AG04449 (cell line): ENCODE measurements at places on chromosomes 4 and X.

GRCh38 chr4:159035570-159035969 is 67.3 kb upstream of the RAPGEF2 start:
- no peak for DNase-seq

DNA sequence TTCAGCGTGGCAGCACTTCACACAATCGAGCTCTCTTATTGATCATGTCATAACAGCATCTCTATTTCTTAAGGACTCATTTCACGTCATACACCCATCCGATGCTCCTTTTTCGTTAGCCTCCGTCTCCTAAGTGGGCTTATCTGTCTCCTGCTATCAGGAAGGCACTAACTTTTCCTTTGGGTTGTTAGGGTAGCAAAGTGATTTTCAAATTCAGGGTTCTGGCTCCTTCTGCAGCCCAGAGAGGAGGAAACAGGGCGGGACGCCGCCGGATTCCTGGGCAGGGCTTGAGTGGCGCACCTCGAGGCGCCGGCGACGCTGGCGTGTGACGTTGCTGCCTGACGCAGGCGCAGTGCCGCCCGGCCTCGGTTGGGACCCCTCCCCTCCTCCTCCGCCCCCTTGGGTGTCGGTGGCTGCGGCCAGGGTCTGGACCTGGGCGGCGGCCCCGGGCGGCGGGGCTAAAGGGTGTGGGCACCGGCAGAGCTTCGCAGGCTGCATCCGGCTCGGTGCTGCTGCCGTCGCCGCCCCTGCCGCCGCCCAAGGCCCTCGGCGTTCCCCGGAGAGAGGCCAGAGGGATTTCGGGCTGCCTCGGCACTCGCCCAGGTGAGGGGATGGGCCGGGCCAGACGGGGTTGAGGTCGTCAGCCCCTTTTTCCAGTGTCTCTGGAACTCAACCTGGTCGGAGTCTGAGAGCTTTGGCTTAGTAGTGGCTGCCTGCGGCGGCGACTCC is at the start of gene BLTP1:
Gene BLTP1 (plus strand): TSS at position 350 of the 729 bp plus-strand sequence. CDS start 18,317 bp downstream, outside the sequence.
- DNase-seq = no peak

DNA sequence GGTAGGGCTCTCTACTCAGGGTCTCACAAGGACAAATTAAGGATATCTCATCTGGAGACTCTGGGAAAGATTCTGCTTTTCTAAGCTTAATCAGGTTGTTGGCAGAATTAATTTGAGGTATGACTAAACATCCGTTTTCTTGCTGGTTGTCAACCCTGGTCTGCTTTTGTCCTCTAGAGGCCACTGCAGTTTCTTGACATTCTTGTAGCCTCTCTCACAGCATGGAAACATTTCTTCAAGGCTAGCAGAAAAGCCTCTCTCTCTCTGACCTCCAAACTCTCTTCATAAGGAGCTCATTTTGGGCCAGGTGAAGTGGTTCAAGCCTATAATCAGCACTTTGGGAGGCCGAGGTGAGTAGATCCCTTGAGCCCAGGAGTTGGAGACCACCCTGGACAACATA is 749.5 kb upstream of the PCDH7 start:
- DNase-seq = no peak

DNA sequence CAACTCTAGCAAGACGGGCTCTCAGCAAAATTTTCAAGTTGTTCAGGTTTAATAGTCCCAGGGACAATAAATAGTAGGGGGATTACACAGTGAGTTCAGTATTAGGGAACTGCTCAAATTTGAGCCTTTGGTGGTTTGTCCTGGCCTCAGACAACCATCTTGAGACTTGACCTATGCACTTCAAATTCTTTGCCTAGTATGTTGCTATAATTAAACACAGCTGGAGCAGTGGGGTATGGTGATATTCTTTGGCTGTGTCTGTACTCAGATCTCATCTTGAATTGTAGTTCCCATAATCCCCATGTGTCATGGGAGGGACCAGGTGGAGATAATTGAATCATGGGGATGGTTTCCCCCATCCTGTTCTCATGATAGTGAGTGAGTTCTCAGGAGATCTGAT is 43.3 kb upstream of the TEX13A start:
- no peak for DNase-seq

- DNase-seq = no peak
Measured at GRCh38 chr4:152468408-152468807, 67.5 kb downstream of the FBXW7 start.

GRCh38 chr4:112765317-112765974 is 128.5 kb downstream of the LARP7 start:
- no peak for DNase-seq

- no peak for DNase-seq
Measured at GRCh38 chr4:121266982-121267381, 102.9 kb upstream of the TNIP3 start.

DNA sequence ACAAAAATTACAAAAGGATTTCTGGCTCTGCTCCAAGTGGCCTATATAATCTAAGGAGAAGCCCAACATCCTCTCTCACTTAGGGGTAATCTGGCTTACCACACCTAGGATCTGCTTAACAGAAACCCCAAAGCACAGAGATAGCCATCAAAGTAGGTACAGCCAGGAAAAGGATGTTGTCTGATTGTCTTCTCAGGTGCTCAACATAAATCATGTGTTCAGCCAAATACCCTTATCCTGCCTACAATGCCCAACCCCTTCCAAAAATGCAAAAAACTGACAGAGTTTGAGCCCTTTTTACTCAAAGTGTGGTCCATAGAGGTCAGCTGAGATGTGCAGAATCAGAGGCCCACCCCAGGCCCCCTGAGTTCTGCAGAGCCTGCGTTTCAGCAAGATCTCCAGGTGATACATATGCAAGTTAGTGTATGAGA is 53.9 kb downstream of the PPM1K start:
- DNase-seq = no peak

DNA sequence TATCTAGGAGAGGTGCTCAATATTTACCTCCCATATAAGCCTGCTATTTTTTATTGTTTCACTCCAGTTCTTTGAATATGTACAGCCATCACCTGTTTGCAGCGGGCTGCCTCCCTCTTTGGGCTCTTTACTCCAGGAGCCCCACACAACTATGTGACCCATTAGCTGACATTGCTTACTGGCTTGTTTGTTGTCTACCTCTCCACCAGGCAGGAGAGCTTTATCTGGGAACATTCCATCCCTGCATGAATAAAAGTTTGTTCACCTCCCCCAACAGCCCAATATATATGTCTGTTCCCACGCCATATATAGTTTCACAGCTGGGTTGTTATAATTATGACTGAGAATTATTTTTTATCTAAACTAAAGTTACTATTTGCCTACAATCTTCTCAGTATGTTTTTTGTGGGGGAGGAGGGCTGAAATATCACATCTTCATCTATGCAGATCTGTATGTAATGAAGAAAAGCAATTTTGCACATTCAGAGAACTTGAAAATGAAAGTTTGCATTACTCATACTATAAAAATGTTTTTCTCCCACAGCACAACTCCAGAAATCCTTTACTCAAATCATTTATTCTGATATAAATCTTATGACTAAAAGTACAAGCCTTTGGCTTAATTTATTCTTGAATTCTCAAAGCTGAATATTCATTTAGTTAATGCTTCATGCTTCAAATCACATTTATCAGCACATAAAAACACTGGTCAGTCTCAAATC is 61.2 kb upstream of the DAPP1 start:
- no peak for DNase-seq

- DNase-seq = no peak
Measured at GRCh38 chr4:149008415-149009025, 566.3 kb upstream of the NR3C2 start.

DNA sequence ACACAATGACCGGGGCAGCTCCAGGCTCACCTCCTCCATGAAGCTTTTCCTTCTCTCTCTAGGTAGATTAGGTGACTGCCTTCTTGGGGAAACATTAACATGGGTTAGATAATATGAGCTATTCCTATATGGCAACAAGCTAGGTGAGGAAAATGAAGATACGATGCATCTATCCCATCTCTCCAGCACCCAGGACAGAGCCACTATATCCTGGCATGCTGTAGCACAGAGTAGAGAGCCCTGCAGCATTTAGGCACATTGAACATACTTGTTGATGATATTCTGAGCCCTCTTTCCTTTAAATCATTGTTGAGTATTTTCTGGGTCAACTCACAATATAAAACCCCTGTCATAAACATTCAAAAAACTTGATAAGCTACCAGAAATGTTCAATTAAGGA is 494.2 kb upstream of the MAGEB2 start:
- no peak for DNase-seq

- DNase-seq = no peak
Measured at GRCh38 chrX:127276326-127276725, 456.8 kb downstream of the PRR32 start.

DNA sequence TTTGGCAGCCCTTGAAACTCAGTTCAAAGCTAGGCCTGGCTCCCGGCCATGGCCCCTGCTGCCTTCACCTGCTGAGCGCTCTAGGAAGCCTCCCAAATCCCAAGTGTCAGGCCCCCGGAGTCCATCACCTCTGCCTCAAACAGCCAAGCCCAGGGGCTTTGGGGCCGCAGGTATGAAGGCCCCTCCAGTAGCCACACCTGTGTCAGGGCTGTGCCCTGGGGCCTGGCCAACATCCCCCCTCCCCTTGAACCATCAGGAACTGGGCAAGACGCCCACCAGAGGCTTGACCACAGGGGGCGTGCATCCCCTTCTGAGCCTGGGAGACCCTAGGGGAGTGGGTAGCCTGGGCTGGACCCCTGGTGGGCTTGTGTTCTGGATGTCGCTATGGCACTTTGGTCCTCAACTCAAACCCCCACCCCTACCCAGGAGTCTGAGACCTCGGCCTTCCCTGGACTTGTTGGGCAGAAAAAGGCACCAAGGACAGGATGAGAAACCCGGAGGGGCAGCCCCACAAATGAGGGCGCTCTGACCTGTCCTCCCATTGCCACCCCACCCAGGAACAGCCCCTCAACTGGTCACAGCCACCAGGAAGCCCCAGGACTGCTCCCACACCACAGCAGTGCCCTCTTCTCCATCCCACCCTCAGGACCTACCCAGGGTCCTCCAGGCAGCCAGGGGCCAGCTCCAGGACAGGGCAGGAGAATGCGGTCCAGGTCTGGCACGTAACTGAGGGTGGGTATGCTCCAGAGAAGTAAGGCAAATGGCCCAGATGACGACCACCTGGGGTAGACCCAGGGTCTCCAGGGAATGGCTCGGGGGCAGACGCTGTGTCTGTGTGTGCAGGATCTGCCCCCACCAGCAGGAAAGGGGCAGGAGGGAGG is 4.2 kb upstream of the SLBP start:
- DNase-seq = no peak

DNA sequence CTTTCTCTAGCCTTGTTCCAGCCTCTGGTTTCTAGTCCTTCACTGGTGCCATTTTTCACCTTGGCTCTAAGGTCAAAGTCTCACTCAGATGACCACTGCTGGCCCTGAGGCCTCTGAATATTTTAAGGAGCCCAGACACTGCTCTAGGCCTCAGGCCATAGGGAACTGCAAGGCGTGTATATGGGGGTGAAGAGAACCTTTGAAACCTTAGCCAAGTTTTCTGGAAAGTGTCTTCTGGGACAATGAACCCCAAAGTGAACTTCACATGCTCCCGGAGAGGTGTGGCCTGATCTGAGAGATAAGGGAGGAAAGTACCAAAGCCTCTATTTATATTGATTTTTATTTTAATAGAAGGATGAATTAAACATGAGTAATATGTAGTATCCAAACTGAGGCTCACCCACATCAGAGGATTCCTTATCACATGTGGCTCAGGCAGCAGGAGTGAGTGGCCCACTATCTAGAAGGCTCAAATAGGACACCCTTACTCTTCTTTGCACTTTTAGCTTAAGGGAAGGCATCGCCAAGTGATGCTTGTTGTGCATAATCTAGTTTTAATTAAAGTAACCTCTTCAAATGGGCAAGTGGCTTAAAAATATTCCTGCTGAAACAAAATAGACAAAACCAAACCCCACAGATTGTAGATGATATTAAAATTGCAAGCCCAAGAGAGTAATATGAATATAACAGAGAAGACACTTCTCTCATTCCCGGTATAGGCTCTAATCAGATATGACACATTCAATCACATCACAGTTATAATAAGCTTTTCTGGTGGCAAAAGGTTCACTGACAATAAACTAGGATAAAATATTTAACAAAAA is 18.3 kb downstream of the GRPR start:
- no peak for DNase-seq

GRCh38 chrX:47235691-47236103 is 2.9 kb downstream of the USP11 start:
- no peak for DNase-seq

- DNase-seq = no peak
Measured at GRCh38 chr4:158913766-158914165, 144.9 kb downstream of the FNIP2 start.

DNA sequence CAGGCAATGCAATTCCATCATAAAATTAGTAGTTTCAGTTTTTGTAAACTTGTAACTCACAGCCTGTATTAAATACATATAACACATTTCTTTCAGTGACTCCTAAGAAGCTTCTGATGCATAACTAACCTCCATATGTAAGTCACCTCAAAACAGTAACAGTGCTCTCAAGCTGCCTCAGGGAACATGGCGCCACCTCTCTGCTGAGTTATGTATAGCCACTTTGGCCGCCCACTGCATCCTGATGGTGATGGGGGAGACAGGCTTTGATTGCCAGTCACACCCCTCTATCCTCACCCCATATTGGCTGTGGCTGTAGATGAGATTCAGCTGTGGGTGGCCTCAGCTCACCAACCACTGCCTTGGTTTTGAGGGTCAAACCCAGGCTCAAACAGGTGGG is 54.3 kb downstream of the LRBA start:
- DNase-seq = no peak

- no peak for DNase-seq
Measured at GRCh38 chrX:8306291-8306925, 135.3 kb upstream of the VCX2 start.

GRCh38 chrX:149398027-149398426 is 107.1 kb downstream of the IDS start:
- no peak for DNase-seq

DNA sequence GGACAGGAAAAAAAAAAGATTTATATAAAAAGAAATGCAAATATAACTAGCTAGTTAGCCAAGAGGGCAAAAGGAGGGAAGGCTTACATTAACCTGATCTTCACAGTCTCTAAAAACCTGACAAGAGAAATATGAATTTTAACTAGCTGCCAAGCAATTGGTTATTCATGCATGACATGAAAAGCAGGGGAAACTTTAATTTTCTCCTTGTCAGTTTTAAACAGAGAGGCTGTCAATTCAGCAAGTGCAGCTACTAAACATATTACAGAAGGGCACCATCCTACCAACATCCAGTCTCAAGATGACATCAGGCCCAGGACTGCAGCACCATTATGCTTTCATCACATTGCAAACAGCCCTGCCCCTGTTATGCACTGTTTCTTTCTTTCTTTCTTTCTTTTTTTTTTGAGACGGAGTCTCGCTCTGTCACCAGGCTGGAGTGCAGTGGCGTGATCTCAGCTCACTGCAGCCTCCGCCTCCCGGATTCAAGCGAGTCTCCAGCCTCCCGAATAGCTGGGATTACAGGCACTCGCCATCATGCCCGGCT is 38.9 kb upstream of the CBR4 start:
- no peak for DNase-seq

DNA sequence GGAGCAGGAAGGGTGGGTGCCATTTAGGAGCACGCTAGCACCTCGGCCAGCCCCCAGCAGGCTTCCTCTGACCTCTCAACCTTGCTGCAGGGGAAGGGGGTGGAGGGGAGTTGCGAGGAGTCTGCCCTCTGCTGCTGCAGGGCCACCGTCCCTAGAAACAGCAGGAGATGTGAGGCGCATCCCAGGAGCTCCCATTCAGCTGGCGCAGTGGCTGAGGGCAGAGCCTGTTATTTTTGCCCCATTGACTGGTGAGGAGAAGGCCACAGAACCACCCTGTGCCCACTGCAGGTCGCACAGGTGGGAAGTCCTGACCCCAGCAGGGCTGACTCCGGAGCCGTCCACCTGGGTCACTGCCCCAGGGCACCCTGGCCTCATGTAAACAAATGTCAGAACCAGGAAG is 8.0 kb downstream of the PDE6B start:
- no peak for DNase-seq

- no peak for DNase-seq
Measured at GRCh38 chr4:2900741-2901140, 57.1 kb downstream of the ADD1 start.
